Activated T-helper 2 cell treated with anti-CD3 and anti-CD28 coated beads, Interferon-gamma antibody, Interleukin-2, Interleukin-4, amounts not matched to agents 10 μg/mL and 5 μg/mL and 100 μg/mL, durations not matched to agents 14 hours and 24 hours and 36 hours (primary cell): ENCODE measurements at places on chromosomes 5 and 9. TPM values are rescaled to one million over a fixed set of nuclear protein-coding genes. Genes with fewer than 3 reads are reported as not detected.

GRCh38 chr5:173383711-173384110, 55.5 kb upstream of the STC2 start:
- no peak for DNase-seq
- H3K27ac ChIP-seq, result no peak overlapping the region
- H3K27me3 ChIP-seq, result no peaks in the 10 kb centered on the region
- H3K4me3 ChIP-seq, result no peak overlapping the region
- no peaks in the 10 kb centered on the region for H3K36me3 ChIP-seq
- H3K4me1 ChIP-seq, result no peaks in the 10 kb centered on the region

C5orf58 gene
- total RNA-seq, result not detected in 2 replicates

DNA sequence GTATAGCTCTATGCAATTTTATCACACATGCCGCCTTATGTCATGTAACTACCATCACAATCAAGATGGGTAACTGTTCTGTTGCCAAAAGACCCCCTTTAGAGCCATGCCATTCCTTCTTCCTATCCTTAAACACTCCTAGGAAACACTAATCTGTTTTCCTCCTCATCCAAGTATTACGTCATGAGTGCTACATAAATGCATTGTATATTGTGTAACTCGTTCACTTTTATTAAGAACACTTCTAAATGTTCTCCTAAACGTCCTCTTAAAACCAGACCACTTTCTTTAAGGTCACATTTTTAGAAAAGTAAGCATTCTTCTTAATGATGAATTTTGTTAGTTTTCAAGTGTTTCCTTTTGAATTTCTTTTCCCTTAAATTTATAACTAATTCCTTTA, 49.8 kb upstream of the MTMR12 start:
- H3K4me3 ChIP-seq, result no peak overlapping the region
- peaks cover 47% of the 10 kb centered on the region for H3K36me3 ChIP-seq
- no peaks in the 10 kb centered on the region for H3K27me3 ChIP-seq
- H3K4me1 ChIP-seq, result peaks cover 4% of the 10 kb centered on the region
- DNase-seq, result no peak

- no peak overlapping the region for H3K27ac ChIP-seq
- no peaks in the 10 kb centered on the region for H3K4me1 ChIP-seq
- H3K36me3 ChIP-seq, result no peaks in the 10 kb centered on the region
- no peak for DNase-seq
- H3K27me3 ChIP-seq, result no peaks in the 10 kb centered on the region
Measured at GRCh38 chr5:171499611-171500010, 80.2 kb downstream of the FGF18 start.

SLC9A3 gene
- 2.4 and 2.8 TPM in 2 replicates for total RNA-seq

GRCh38 chr5:144189800-144190429, 19.2 kb downstream of the KCTD16 start:
- H3K4me3 ChIP-seq, result peak overlapping the region; percentile 56
- DNase-seq, result peak; percentile 74
- peak overlapping the region; percentile 71 for H3K27ac ChIP-seq
- H3K27me3 ChIP-seq, result peaks cover 2% of the 10 kb centered on the region

- H3K27me3 ChIP-seq, result no peaks in the 10 kb centered on the region
- H3K4me1 ChIP-seq, result peaks cover 30% of the 10 kb centered on the region
- DNase-seq, result peak; percentile 4
- H3K36me3 ChIP-seq, result peaks cover 49% of the 10 kb centered on the region
- H3K27ac ChIP-seq, result peak overlapping the region; percentile 92
Measured at GRCh38 chr5:400282-401145, 42.5 kb upstream of the EXOC3 start.

CTNND2 gene
- not detected in 2 replicates for total RNA-seq

IL31RA gene
- not detected in 2 replicates for total RNA-seq

GRCh38 chr9:131614340-131614915, 69.1 kb downstream of the PRRT1B start:
- H3K27me3 ChIP-seq, result no peaks in the 10 kb centered on the region
- DNase-seq, result no peak
- H3K4me1 ChIP-seq, result no peaks in the 10 kb centered on the region
- H3K27ac ChIP-seq, result peak overlapping the region; percentile 43
- no peak overlapping the region for H3K4me3 ChIP-seq

ZDHHC11 gene
- total RNA-seq, result 10.5 and 11.9 TPM in 2 replicates

CTSV gene
- total RNA-seq, result 0.48 and 0.78 TPM in 2 replicates

GRCh38 chr9:114446036-114446435, 58.3 kb upstream of the AKNA start:
- no peaks in the 10 kb centered on the region for H3K4me1 ChIP-seq
- H3K27ac ChIP-seq, result no peak overlapping the region
- no peak overlapping the region for H3K4me3 ChIP-seq

CCL19 gene
- not detected in 2 replicates for total RNA-seq

LOX gene
- total RNA-seq, result not detected in 2 replicates

RANBP3L gene
- not detected in 2 replicates for total RNA-seq

NUDT12 gene
- 1.6 and 3.1 TPM in 2 replicates for total RNA-seq
